Stimulated activated CD8-positive, alpha-beta memory T cell treated with anti-CD3 and anti-CD28 coated beads, Interleukin-15, amount 100 ng/mL, for 24 hours (primary cell): ENCODE measurements at places on chromosomes 1 and 21.

DNA sequence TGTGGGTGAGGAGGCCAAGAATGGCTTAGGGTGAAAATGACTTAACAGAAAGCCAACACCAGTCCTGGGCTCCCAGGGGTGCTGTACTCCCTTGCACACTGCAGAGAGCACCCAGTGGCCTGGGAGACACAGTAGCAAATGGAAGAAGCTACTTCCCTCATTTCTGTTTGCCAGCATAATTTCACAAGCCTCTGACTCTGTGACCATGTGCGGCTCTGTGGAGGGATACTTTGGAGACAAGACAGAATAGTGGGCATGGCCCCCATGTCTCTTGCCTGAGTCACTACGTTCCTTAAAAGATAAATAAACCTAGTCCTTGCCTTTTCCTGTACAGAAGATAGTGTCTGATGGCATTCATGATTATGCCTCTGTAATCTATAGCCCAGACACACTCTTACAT is 38.1 kb downstream of the TRIM62 start:
- DNase-seq: no peak

- DNase-seq: no peak
These were observed 37.5 kb upstream of the PPP1R15B start for GRCh38 chr1:204448991-204449677.

- no peak for DNase-seq
These were observed 113.7 kb downstream of the FCRL5 start for GRCh38 chr1:157438613-157439012.

- no peak for DNase-seq
These were observed 31.4 kb upstream of the WASF2 start for GRCh38 chr1:27521336-27521831.

- no peak for DNase-seq
These were observed 35.4 kb upstream of the LHX4 start for GRCh38 chr1:180194546-180195207.

GRCh38 chr1:16433030-16433429 is 4.2 kb downstream of the SPATA21 start:
- DNase-seq: no peak

GRCh38 chr1:197675583-197676208 is 99.6 kb downstream of the DENND1B start:
- no peak for DNase-seq

- no peak for DNase-seq
These were observed 118.7 kb downstream of the UBR4 start for GRCh38 chr1:19091196-19091953.

- DNase-seq: no peak
These were observed 35.6 kb upstream of the PUM1 start for GRCh38 chr1:31101147-31101502.

GRCh38 chr1:63264161-63264560 is 58.2 kb upstream of the FOXD3 start:
- DNase-seq: no peak

DNA sequence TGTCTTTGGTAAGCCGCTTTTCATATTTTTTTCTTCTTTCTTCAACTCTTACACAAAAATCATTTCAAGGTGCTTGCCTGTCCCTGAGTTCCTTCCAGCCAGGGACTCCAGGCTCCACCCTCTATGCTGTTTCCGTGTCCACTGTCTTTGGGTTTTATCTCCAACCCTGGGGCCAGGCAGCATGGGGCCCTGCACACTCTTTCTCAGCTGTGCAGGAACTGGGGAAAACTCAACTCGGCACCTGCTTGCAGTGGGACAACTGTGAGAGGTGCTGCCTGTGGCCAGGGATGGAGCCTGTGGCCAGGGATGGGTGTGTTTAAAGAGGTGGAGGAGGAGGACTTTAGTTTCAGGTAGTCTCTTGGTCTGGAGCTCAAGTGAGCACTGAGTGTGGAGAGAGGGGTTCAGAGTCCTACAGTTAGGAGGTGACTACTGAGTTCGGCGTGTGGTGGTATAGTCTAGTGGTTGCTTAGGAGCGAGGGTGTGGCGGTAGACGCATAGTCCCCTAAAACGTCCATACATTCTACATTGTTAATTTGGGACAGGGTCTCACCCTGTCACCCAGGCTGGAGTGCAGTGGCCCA is 13.4 kb downstream of the TNFRSF8 start:
- no peak for DNase-seq

DNA sequence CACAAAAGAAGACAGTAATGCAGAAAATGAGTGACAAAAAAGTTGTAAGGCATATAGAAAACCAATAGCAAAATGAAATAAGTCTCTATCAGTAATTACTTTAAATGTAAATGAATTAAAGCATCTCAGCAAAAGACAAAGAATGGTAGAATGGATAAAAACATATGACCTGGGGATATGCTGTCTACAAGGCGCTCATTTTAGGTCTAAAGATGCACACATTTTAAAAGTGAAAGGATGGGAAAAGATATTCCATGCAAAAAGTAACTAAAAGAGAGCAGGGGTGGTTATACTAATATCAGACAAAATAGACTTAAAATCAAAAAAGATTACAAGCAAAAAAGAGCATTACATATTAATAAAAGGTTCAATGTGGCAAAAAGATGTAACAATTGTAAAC is 41.2 kb downstream of the SPATA6 start:
- DNase-seq: no peak

DNA sequence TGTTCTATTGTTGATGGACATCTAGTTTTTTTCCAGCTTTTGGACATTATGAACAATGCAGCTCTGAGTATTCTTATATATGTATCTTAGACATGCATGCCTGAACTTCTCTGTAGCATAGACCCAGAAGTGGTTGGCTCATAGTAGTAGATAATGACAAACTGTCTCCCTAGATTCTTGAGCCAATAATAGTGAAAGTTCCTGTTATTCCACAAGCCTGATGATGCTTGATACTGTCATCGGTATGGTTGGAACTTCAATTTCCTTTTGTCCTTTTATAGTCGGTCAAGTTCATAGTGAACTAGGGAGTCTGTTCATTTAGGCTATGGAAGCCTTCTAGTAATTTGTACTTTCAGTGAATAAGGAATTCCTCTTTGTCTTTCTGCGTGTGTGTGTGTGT is 56.8 kb downstream of the MTR start:
- DNase-seq: no peak

DNA sequence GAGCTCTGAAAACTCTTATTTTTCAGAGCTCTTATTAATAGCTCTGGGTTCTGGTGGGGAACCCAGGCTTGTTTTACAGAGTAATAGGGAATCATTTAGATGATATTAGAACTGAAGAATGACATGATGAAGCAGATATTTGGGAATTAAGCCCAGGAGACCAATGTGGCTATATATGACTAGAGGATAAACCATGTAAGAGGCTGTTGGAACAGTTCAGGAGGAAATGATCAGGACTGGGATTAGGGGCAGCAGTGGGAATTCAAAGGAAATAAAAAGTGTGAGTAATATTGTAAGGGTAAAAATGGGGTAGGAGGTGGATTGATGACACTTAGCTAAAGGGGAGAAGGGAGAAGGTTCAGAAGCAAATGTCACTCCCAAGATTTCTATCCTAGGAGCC is 58.6 kb downstream of the GIPC2 start:
- DNase-seq: no peak

- DNase-seq: no peak
These were observed 789.0 kb downstream of the PLA2G4A start for GRCh38 chr1:187617776-187618175.

- DNase-seq: no peak
These were observed 552.3 kb downstream of the NUF2 start for GRCh38 chr1:163874070-163874469.

GRCh38 chr1:60872426-60873054 is 209.8 kb upstream of the NFIA start:
- no peak for DNase-seq

DNA sequence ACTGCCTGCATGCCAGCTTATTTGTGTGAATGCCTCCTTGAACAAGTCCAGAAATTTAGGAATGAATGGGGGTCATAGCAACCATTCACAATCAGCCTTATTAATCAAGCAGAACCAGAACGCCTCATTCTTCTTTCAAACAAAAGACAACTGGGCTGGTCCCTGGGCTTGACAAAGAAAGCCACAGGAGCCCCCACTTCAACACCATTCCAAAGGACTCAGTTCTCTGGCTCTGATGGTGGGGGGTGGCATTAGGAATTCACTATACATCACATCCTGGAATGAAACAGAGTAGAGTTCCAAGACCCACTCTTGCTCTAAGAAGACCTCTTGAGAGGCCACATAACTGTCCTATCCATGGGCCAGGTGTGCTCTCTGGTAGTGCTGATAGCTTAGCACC is 186.6 kb upstream of the ST6GALNAC5 start:
- no peak for DNase-seq

DNA sequence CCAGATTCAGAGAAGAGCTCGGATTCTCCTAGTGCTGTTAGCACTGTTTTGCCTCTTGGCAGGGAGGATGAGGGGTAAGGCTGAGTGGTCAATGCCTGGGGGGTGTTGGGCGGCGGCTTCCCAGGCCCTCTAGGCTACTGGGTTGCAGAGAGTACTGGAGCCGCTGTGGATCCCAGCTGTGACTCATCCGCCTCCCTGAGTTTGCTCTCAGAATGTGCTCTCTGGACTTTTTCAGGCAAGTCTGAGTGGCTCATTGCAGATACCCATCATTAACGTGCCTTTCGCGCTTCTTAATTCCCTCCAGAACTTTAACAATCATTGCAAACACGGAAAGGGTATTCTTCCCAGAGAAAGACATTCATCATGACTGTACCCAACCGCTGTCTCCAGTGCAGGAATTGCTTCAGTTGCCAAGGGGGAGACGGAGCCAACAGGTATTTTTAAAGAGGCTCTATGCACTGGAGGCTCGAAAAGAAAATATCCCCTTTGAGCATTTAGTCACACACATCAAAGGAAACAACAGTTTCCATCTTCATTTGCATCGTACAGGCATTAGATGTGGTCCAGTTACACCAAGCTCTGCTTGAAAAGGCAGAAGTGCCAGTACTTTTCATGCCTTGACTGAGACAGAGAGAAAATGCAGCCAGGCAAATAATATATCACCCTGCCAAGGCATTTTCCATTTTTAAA is 14.4 kb upstream of the CAMTA1 start:
- DNase-seq: no peak

GRCh38 chr1:205991237-205991636 is 12.0 kb downstream of the RAB7B start:
- no peak for DNase-seq

DNA sequence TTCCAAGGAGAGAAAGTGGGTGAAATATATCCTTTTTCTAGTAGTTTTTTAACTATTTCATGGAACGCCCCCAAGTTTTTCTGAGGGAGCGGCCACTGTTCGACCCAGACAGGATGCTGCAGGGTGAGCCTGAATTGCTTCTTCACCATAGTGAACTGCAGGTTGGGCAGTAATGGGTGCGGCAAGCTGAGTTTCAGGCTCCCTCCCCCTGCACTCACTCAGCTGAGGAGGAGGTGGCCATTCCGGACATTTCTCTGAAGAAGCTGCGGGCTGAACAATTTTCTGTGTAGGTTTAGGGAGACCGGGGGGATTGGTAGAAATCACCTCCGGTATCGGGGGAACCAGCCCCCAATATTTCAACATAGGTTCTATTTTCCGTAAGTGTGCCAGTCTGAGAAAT is 8.2 kb downstream of the DAP3 start:
- no peak for DNase-seq

DNA sequence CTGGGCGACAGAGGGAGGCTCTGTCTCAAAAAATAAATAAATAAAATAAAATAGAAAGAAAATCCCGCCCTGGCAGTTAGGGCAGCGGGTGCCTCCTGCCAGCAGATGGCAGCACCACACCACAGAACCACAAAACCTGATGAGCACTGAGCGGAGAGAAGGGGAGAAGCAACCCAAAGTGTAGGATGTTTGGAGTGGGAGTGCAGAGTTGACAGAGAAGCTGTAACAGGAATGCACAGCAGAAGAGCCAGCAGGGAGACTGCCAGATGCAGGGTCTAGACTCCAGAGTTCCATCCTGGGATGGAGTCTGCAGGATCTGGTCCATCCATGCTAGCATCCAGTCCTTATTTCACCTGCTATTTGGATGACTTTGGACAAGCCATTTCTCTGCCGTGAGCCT is 29.7 kb upstream of the KIRREL1 start:
- DNase-seq: peak; percentile 13

DNA sequence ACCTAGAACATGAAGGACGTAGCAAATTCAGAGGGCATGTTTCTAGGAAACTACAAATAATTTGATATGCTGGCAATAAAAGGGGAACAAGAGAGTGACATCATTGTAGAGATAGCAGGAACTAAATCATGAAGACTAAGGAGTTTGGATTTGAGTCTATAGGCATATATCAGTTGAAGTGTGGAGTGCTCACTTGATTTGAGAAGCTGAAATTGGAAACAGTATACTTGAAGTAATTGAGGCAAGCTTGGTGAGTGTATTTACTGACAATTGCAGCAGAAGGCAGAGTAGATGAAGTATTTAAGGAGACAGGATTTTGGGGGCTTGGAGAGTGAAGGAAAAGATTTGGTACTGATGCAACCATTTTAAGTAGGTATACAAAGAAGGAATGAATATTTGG is 6.4 kb upstream of the TMCO2 start:
- DNase-seq: no peak

DNA sequence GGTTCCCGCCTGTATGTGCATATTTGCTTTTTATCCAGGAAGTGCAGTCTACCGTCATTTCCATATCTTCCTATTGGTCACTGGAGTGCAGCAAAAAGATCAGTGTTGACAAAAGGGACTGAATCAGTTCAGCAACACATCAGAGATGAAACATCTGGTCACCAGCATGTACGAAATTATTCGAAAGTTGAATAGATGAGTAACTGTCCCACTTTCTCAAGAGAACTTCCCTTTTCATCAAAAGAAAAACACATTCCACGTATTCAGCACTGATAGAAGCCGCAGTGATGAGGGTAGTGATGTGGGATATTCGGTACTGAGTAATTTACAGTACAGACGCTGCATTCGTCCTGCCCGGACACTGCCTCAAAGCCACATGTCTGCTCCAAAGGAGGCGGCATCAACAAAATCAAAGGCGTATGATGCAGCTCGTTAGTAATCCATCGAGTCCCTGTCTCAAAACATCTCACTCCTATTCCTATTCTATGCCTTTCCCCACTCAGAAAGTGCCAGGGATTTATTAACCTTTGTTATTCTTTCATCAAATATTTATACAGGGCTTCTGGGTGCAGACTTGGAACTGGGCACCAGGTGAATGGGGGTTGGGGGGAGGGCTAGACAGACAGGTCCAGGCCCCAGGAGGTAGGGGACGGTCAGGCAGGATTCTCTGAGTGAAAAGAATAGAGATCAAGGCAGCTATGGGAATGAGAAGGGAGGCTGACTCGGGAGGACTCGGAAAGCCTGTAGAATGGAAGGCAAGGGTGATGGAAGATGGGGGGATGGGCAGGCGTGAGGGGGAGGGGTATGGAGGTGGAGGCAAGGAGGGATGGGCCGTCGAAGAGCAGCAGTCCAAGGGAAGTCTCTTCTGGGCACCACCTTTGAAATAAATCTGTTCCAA is 79.5 kb upstream of the SLC45A1 start:
- DNase-seq: no peak
